Cortex of kidney (tissue), 1 donor: ENCODE measurements at places on chromosomes 4 and X.

- no peak for DNase-seq
These were observed 37.2 kb downstream of the PCGF3 start for GRCh38 chr4:742742-743311.

- no peak for DNase-seq
These were observed 65.5 kb downstream of the EDNRA start for GRCh38 chr4:147546349-147546748.

DNA sequence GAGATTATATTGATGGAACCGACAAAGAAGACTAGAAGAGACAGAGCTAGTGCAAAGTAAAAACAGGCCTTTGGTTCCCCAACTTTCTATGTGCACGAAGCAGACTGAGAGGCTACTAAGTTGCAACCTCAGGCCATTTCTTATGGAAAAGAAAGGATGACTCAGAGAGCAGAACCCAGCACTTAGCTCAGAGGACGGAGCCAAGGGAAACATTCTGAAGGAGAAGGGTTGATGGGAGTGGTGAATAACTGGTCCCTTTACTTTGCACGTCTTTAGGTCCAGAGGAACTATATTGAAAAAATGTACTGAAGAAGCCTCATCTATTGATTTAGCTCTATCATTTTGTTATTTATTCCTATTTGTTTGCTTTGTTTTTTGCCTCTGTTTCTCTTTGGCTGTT, 182.1 kb downstream of the CPE start:
- no peak for DNase-seq

DNA sequence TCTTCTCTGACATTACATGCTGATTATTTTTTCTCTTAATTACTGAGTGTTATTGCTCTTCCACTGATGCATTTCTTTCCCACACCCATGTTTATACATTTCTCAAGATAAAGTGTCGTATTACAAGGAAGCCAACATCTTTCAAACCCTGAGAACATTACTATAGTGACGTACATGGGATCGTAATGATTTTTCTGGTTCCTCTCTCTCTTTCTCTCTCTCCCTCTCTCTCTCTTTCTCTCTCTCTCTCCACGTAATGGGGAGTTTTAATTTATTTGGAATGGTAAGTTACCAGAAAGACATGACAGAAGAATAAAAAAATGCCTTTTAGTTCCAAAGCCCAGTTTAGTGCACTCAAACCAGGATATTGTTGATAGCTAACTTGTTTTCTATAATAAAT, 40.4 kb upstream of the MAPK10 start:
- DNase-seq = no peak

DNA sequence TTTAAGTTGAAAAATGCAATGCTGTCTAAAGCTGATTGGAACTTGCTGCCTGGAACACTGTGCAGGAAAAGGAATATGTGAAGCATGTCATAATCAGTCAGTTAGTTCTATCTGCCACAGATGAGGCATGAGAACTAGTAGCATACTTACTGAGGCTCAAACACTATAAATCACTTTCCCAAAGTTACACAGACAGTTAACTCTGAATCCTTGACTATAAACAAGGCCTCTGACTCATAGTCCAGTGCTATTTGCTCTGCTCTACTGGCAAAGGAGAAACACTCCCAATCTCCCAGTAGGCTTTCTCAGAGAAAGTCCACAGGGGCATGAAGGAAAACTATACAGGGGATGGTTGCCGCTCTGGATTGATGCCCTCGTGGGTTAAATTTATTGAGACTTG, 2078.4 kb upstream of the TENM3 start:
- DNase-seq = no peak

DNA sequence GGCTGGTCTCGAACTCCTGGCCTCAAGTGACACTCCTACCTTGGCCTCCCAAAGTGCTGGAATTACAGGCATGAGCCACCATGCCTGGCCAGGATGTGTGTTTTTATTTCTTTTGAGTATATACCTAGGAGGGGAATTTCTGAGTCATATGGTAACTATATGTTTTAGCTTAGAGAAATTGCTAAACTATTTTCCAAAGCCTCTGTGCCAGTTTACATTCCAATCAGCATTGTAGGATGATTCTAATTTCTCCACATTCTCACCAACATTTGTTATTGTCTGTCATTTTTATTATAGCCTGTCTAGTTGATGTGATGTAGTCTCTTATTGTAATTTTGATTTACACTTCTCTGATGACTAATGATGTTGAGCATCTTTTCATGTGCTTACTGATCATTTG, 1576.0 kb downstream of the RPA4 start:
- no peak for DNase-seq

DNA sequence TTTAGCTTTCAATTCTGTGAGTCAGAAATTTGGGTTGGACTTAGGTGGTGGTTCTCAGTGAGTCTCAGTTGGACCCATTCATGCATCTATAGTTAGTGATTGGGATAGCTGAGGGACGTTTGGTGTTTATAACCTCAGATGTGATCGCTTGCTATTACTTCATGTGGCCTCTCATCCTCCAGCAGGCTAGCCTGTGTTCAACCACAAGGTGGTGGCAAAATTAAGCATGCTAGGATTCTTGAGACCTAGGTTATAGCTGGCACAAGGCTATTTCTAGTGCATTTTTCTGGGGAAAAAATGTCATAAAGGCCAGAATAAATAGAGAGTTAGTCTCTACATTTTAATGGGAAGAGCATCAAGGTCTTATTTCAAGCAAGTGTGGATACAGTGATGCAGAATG, 10.9 kb upstream of the GRPR start:
- no peak for DNase-seq

- DNase-seq = no peak
These were observed 46.1 kb downstream of the TBL1X start for GRCh38 chrX:9510980-9511379.

- no peak for DNase-seq
These were observed 1.8 kb downstream of the EPHA5 start for GRCh38 chr4:65668201-65669089.

GRCh38 chrX:84046403-84046984, 141.5 kb downstream of the RPS6KA6 start:
- no peak for DNase-seq

DNA sequence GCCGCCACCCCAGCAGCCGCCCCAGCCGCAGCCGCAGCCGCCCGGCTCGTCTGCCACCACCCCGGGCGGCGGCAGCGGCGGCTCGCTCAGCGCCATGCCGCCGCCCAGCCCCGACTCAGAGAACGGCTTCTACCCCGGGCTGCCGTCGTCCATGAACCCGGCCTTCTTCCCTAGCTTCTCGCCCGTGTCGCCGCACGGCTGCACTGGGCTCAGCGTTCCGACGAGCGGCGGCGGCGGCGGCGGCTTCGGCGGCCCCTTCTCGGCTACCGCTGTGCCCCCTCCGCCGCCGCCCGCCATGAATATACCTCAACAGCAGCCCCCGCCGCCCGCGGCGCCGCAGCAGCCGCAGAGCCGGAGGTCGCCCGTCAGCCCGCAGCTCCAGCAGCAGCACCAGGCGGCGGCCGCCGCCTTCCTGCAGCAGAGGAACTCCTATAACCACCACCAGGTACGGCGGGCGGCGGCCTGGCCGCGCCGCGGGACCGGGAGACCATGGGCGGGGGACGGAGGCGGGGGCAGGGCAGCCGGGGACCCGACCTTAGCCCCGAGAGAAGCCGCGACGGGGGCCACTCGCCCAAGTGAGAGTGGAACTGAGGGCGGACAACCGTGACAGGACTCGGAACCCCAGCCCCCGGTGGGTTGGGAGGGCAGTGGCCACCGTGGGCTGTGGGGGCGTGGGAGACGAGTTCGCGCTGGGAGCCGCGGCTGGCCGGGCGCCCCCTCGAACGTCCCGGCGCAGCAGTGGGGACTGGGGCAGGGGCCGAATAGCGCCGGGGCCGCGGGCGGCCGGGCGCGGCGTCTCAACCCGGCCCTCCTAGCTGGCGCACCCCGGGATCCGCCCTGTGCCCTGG, 1.8 kb downstream of the CPEB2 start:
- DNase-seq = no peak

DNA sequence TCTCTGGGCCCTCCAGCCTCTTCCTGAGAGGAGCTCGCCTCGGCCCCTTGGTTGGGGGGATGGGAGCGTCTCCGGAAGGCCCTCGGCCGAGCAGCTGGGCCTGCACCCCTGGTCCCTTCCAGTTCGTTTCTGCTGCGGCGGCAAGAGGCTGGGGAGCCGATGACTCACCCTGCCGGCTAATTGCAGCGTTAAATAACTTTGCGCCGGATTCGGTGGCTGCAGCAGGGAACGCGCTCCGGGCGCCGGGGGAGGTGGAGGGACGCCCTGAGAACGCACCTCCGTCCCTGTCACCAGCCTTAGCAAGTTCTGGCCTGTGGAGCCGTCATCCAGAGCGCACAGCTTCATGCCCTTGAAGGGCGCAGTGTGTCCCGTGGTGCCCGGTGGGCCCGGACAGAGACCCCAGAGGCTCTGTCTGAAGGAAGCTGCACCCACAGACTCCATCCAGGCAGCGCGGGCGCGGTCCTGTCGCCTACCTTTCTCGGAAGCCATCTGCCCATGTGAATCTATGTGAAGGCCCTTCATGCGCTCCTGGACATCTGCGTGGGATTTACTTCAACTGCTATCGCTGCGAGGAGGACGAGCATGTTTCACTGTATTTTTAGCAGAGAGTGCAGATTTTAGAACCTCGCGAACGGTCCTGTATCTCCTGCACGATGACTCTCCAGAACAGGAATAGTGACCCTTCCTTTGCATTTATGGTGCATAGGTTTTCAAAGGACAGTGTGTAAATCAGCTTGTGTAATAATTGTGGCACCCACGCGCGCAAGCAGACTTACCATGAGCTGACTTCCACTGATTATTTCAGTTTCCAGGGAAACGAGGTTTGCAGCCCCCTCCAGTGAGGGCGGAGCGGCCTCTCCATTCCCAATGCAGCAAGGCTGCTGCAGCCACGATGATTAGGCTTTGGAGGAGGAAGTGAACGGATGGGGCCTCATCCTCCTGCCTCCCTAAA, 1.7 kb upstream of the TMEM271 start:
- no peak for DNase-seq

GRCh38 chr4:28834120-28834519, 1886.0 kb upstream of the PCDH7 start:
- no peak for DNase-seq

DNA sequence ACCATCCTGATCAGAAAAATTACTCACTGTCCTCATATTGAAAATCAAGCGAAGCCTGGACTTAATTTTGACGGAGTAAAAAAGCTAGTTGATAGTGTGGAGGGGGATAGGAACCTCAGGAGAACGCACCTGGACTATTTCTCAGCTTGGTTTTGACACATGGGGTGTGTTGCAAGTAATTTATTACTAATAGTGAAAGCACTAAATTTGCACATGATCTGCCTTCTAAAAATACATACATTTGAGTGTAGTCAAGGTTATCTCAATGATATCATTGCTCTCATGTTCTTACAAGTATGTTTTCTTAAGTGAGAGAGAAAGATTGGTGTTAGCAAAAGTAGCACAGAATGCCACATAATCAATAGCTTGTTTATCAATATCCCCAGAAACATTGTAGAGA, 29.5 kb downstream of the LRIT3 start:
- DNase-seq = no peak

GRCh38 chrX:16136080-16136479, 12.7 kb downstream of the GRPR start:
- DNase-seq = no peak

DNA sequence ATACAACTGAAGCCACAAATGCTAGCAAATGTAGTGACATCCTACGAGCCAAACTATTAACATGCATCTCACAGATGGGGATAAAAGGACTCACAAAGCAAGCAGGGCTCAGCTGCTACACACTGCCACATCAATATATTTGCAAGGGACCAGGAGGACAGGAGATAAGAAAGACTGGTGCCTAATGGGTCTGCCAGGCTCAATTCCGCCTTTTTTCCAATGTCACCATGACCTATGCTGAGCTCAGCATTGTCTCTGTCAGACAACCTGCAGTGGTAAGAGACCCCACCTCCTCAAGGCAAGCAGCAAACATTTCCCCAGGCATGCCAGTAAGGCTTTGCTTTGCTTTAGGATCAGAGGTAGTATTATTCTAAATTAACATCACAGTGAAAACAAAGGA, 435 bp downstream of the DCX start:
- no peak for DNase-seq

DNA sequence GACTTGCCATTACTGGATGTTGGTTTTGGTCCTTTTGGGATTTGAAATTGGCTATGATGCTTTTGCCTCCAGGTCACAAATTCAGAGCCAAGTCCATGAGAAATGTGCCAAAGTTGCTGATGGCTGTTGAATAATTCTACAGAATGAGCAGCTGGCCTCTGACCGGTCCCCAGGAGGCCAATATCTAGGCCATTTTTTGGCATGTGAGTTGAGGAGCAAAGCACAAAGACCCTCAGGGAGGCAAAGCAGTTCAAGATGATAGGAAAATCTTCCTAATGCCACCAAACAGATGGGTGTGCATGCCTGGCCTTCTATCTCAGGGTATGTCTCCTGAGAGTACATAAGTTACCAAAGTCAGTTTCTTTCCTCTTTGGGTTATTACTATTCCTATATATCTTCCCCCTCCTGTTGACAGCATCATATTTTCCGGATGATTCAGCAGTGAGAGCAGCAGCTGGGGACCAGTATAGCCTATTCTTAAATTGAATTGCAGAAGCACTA, 44.4 kb downstream of the SEL1L3 start:
- no peak for DNase-seq

- no peak for DNase-seq
These were observed 1852.9 kb upstream of the PCDH10 start for GRCh38 chr4:131296192-131296591.

DNA sequence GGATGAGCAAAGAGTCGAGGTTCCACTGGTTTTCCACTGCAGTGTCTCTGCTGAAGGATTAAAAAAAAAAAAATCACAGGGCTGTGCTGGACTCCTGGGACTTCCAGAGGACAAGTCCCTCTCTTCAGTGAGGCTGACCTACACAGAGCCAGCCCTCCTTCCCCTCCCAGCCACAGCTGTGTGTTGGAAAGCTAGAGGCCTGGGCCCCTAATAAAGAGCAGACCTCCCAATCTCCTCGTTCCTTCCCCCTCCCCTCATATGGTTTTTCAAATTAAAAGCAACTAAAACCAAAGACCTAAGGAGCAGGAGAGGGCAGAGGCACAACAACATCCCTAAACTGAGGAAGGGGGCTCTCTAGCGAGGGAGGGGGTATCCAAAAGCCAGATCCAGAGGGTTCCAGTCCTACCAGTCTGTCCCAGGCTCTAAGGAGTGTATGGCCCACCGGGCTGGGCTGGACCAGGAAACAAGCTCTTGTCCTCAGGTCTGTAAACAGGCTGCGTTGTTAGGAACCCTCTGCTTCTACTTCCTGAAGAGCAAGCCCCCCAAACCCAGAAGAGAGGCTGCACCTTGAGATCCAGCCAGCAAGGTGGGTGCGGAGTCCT, 4.0 kb upstream of the PDGFRA start:
- DNase-seq = no peak

- DNase-seq = no peak
These were observed 82.9 kb downstream of the CAMK2D start for GRCh38 chr4:113678641-113679040.
